Stimulated activated CD8-positive, alpha-beta memory T cell treated with anti-CD3 and anti-CD28 coated beads, Interleukin-2, amount 100 ng/mL, for 1 hour (primary cell): ENCODE measurements at places on chromosomes 12 and 14.

DNA sequence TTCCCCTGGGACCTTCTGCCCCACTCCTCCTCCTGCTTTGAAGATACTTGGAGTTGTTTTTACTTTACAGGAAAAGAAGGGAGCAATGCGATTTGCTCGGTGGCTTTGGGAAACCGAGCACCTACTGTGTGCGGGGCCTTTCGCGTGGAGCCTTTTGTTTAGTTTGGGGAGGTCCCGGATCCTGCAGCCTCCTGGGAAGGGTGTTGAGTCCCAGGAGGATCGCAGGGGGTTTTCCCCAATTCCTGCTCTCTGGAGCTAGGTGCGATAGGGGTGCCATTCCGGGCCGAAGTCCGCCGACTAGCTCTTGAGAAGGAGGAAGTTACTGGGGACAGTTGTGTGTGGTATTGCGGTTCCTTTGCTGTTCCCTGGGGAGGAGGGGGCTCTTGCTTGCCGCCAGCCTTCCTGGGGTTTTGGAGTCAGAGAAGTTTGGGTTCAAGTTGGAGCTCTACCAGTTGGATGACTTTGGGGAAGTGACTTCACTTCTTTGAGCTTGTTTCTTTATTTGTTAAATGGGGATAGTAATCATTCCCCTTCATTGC lies 1.1 kb downstream of the BRI3BP start:
- no peak for DNase-seq

- no peak for DNase-seq
These were observed 52.6 kb downstream of the FZD10 start for GRCh38 chr12:130214686-130215395.

DNA sequence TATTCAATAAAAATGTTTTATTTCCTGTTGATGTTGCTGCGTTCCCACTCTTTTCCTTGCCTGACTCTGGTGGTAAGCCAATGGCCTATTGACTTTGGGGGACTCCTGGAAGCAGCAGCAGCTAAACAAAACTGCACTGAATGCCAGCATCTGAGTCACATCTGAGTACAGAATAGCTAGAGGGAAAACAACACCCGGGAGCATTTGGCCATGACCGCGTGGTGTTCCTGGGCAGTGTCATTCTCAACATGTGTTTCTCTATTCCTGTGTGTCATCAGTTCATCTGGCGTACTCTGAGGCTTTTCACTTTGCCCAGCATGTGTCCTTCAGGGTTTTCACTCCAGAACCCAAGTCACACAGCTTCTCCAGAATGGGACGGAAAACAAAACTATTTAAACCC lies 238.8 kb downstream of the PAWR start:
- DNase-seq: no peak

GRCh38 chr14:94173471-94173884 lies 644 bp upstream of the PPP4R4 start:
- no peak for DNase-seq

- DNase-seq: no peak
These were observed 80.6 kb upstream of the DAAM1 start for GRCh38 chr14:59107819-59108218.

GRCh38 chr12:131775392-131776236 lies 52.6 kb upstream of the MMP17 start:
- no peak for DNase-seq

- DNase-seq: no peak
These were observed 650.0 kb downstream of the FLRT2 start for GRCh38 chr14:86179980-86180379.

GRCh38 chr14:74924061-74924460 lies 1.0 kb upstream of the RPS6KL1 start:
- DNase-seq: no peak

GRCh38 chr12:100200463-100201181 lies at the start of gene ACTR6:
TSS of gene ACTR6 (plus strand) at chr12:100200815. CDS start at chr12:100200852, 37 bp downstream.
- peak; percentile 95 for DNase-seq

GRCh38 chr12:6465467-6466183 lies 4.9 kb downstream of the VAMP1 start:
- DNase-seq: no peak

DNA sequence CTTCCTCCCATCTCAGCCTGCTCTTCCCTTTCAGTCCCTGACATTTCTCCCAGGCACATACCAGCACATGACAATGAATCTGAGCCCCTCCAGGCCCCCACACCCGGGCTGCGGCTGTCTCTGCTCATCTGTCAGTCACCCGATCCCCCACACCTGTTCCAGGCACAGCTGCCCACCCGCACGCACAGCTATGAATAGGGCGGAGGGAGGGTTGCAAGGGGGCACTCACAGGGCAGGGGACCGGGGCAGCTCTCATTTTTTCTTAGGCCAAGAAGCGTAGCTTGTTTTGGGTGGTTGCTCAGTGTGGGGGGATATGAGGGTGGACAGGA lies 43.7 kb upstream of the TSPAN9 start:
- no peak for DNase-seq

GRCh38 chr12:20144341-20144740 lies 224.0 kb upstream of the PDE3A start:
- DNase-seq: no peak

GRCh38 chr12:109932878-109933503 lies 32.9 kb downstream of the TCHP start:
- no peak for DNase-seq

GRCh38 chr14:19902409-19902808 lies 18.0 kb upstream of the OR4K5 start:
- no peak for DNase-seq

- DNase-seq: no peak
These were observed 243.8 kb upstream of the PWP1 start for GRCh38 chr12:107441665-107442300.
